ENCODE measurements at places on chromosomes 6 and 20.

DNA sequence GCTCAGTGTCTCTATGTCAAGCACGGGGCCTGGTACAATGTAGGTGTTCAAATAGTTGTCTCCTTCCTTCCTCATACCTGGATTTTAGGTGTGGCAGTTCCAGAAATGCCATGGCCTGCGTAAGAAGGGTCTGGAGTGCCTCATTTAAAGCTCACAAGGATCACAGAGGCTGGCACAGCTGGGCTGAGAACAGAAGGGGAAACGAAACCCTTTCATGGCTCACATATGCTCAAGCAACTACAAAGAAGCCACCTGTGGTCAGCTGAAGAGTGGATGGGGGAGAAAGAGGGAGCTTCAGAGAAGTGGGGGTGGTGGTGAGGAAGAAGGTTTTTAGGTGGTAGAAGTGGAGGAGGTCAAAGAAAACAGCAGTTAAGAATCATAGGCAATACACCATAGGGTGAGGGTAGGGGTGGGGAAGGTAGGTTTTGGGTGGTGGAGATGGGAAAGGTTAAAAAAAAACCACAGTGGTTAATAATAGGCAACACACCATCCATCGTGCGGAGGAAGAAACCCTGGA lies 17.0 kb upstream of the TOP1 start:
- DNase-seq = no peak

DNA sequence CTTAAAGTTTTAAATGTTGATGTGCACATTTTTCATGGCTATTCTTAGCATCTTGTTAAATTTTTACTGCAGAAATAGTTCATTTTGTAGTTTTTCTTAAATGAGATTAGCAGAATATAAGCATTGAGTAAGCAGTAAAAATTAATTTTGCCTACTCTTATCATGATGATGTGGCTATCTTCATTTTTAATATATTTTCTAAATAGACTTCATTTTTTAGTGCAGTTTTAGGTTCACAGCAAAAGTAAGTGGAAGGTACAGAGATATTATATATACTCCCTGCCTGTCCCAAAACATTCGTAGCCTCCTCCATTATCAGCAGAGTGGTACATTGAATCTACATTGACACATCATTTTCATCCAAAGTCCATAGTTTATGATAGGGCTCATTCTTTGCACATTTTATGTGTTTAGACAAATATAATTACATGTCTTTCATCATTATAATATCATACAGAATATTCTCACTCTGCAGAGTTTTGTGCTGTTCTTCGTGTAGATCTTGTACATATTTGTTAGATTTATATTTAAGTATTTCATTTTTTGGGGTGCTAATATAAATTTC lies 13.7 kb downstream of the STXBP5 start:
- DNase-seq = no peak

GRCh38 chr6:144728804-144729203 lies 443.7 kb downstream of the UTRN start:
- DNase-seq = no peak

- DNase-seq = peak; percentile 15
These were observed 13.7 kb downstream of the FOXP4 start for GRCh38 chr6:41559655-41560427.

DNA sequence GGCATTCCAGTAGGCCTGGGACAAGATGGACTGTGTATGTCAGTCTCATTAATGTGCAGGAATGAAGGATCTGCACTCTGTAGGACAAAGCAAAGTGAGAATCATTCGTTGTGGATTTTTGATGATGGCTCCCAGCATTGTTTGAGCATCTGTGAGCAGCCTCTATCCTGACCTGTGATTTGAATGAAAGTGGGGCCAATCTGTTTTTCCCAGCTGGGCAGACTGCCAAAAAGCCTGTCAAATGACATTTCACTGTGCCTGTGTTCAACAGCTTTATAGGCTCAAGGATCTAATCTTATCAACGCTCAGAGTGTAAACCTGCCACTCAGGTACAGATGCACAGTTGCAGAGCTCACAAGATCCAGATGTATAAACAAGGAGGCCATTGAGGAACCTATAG lies 86.7 kb upstream of the SYNDIG1 start:
- no peak for DNase-seq

DNA sequence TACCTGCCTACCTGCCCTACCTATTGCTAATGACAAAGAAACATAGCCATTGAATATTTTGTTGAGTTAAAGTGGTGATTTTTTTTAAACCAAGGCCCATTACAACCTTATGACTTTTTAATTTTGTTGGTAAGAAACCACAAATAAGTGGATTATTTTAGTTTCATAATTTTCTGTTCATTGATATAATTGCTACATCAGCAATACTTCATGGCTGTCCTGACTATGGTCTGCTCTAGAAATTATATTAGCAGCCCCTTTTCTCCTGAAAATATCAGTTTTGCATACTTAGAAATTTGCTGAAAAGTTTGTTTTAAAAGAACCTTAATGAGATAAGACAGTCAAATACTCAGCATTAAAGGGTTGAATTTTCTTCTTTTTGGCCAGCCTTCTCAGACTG lies 106.5 kb downstream of the HIVEP1 start:
- DNase-seq = no peak

DNA sequence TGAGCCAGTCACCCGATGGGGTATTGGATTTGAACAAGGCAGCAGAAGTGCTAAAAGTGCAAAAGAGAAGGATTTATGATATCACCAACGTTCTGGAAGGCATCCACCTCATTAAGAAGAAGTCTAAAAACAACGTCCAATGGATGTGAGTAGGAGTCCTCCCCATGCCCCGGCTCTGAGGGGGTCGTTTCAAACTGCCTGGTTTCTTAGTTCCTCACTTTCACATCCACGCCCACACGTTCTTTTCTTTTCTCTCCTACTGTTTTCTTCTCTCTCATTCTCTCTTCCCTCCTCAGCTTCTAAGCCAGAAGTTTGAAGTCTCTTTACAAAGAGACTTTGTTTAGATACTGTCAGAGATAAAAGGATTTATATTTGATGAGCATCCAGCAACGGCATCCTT lies 53.0 kb upstream of the CDKAL1 start:
- DNase-seq = no peak

- DNase-seq = no peak
These were observed 38.1 kb upstream of the PROKR2 start for GRCh38 chr20:5354901-5355300.

DNA sequence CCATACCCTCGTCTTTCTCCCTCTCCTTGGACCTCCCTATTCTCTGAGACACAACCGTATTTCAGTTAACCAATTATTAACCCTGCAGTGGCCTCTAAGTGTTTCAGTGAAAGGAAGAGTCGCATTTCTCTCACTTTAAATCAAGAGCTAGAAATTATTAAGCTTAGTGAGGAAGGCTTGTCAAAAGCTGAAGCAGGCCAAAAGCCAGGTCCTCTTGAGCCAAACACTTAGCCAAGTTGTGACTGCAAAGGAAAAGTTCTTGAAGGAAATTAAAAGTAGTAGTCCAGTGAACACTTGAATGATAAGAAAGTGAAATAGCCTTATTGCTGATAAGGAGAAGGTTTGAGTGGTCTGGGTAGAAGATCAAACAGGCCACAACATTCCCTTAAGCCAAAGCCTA lies 58.3 kb downstream of the SNX9 start:
- no peak for DNase-seq

DNA sequence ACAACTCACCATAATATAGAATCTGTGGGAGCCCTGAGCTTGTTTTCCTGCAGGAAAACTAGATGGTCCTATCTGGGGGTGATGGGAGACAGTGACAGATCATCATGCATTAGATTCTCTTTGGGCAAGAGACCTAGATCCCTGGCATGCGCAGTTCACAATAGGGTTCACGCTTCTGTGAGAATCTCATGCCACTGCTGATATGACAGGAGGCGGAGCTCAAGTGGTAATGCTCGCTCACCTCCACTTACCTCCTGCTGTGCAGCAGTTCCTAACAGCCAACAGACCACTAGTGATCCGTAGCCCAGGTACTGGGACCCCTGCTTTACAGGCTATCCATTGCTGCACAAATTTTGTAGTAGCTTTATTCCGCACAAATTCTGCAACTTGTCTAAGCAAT lies 84.5 kb downstream of the HIVEP2 start:
- DNase-seq = no peak
